ENCODE measurements at places on chromosomes 1 and 21. TPM values are rescaled to one million over a fixed set of nuclear protein-coding genes. Genes with fewer than 3 reads are reported as not detected.

The SAMD11 gene
- 4.5 TPM for total RNA-seq

The PCP4 gene
- total RNA-seq = not detected

The OR6N1 gene
- not detected for total RNA-seq

The VANGL1 gene
- total RNA-seq = 7.6 TPM

The CCDC17 gene
- 0.58 TPM for total RNA-seq
